ENCODE measurements at places on chromosomes 16 and 17. TPM values are rescaled to one million over a fixed set of nuclear protein-coding genes. Genes with fewer than 3 reads are reported as not detected.

Gene C16orf96
- total RNA-seq, result 0.83 TPM

Gene TNFRSF17
- not detected for total RNA-seq

Gene SLC6A2
- total RNA-seq, result not detected

Gene ARL16
- total RNA-seq, result 55.2 TPM

Gene ABCA8
- not detected for total RNA-seq

Gene MYH1
- total RNA-seq, result not detected

Gene ANKRD40CL
- total RNA-seq, result not detected

Gene VPS35L
- 57.1 TPM for total RNA-seq

Gene ATXN7L3
- 146 TPM for total RNA-seq

GRCh38 chr16:17657045-17657444, 186.3 kb upstream of the XYLT1 start:
- DNase-seq, result peak; percentile 22

GRCh38 chr17:50793007-50793406, 25.7 kb upstream of the ANKRD40CL start:
- no peak for DNase-seq

- no peak for DNase-seq
These were observed 112.0 kb upstream of the SMURF2 start for GRCh38 chr17:64773836-64774761.

DNA sequence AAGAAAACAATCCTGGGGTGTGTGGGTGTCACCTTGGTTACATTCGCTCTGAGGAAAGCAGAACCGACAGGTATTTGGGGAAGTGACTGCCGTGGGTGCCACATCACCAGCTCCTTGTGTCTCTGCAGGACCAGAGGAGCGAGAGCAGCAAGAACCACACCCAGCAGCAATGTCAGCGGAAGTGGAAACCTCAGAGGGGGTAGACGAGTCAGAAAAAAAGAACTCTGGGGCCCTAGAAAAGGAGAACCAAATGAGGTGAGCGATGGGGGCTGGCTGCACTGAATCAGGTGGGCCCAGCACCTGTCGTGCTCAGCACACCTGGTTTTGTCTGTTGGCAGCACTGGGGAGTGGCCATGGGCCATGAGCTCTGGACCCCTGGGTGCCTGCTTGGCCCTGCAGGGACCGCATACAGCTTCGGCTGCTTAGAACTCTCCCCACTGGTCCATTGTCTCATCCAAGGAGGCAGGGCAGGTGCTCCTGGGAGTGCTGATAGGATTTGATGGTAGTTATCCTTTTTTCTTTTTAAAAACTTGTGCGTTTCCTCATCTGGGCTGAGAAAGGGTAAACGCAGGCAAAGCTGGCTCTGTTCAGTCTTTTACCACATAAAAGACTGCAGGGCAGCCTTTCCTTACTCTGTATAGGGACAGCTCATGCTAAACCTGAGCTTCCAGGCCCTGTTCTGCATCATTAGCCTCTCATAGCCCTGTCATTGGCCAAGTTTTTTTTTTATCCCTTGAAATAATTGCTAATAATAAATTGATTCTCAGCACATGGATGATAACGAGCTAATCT, 29.4 kb downstream of the HMOX2 start:
- no peak for DNase-seq

- DNase-seq, result no peak
These were observed 583.4 kb upstream of the PSMD7 start for GRCh38 chr16:73713251-73713650.

GRCh38 chr16:68377221-68377620, 66.4 kb downstream of the PRMT7 start:
- DNase-seq, result no peak

DNA sequence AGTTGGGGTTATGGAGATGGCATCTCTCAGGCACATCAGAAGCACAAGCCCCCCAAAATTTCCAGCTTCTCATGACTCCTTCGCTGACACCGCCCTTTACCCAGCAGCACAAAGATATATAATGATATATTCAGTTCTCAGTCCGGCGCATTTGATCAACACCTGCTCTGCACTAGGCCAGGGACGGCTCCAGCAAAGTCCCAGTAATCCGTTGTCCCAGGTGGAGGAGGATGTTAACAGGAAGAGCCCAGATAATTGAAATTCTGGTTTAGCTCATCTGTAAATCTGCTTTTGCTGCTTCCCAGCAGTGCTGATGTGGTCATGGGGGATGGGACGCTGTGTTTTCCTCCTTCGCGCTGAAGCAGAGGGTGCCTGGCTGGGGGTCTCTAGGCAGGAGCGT, 131.5 kb downstream of the OR1D5 start:
- DNase-seq, result no peak

DNA sequence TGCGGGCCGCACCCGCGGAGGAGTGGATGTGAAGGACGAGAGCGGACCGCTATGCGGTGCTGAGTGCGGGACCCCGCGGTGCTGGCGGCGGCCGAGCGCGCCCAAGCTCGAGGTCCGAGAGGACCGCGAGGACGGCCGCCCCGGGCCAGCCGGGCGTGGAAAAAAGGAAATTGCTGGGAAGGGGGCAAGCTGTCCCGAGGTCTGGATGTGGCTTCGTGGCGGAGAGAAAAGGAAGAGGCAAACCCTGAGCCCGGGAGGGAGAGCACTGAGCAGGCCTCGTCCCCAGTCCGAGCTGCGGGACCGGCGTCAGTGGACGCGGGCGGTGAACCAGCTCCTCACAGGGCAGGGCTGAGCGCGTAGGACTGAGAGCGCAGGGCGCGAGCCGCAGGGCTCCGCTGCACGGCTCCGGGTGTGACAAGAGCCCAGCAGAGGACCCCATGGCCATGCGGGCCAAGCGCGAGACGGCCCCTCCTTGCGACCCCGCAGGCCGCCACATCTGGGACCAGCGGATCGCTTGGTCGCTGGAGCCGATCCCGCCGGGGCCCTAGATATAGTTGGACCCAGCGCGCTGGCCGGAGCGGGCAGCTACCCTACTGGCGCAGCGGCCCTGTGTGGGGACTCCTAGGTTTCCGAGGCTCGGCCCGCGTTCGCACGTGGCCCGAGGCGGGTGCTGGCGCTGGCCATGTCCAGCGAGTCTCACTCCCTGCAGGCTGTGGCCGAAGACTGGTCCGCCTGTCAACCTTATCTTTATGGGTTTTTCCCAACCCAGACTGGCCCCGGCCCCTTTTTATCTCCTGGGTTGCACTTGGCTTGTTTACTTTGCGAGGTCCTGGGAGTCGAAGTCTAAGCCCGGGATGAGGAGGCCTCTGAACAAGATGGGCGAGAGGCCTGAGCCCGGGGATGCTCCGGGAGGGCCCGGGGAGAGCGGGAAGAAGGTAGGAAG, 2.4 kb downstream of the TBX4 start:
- DNase-seq, result peak; percentile 68

- DNase-seq, result no peak
These were observed 24.0 kb upstream of the CDC42EP4 start for GRCh38 chr17:73335591-73336407.

GRCh38 chr16:10799736-10800135, 18.9 kb downstream of the TVP23A start:
- DNase-seq, result no peak

DNA sequence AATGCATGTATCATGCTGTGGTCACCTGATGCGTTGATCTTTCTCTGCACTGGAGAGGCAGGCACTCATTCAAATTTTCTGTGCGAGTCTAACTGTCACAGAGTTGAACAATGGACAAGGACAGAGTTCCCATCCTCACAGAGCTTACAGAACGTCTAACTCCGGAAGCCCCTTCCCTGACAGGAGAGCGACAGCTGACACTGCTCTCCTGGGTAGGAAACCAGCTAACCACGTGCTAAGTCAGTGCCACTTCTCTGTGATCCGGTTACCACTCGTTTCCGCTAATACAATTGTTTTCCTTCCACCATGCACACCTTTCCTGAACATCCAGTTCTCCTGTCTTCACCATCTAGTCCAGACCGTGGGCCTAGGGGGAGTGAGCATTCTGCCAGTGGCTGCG, 11.3 kb downstream of the KLHDC4 start:
- no peak for DNase-seq

GRCh38 chr16:20806168-20807050, at the start of the genes ERI2 and REXO5:
ERI2 (minus strand) TSS chr16:20806472; CDS start chr16:20806430, 42 bp downstream.
REXO5 (plus strand) TSS chr16:20806527; CDS start chr16:20806954, 427 bp downstream.
- peak; percentile 96 for DNase-seq

- no peak for DNase-seq
These were observed 3.3 kb downstream of the ERBB2 start for GRCh38 chr17:39702901-39703893.

DNA sequence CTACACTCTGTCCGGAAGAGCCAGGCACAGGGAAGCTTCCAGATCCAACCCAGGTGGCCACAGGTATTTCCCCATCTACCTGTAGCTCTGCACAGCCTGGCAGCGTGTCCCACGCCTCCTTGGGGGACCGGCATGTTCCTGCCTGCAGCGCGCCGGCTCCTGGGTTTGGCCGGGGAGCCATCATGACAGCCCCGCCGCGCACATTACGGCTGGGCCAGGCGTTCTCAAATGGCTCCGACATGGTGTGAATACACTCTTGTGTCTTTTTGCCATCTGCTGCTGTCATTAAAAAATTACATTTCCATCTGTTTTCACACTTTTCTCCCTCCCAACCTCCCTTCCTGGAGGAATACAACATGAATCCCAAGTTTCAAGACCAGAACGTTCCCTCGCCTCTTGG, 8.0 kb upstream of the GINS2 start:
- no peak for DNase-seq

- DNase-seq, result no peak
These were observed 543 bp downstream of the ARHGAP23 start for GRCh38 chr17:38428643-38429371.

GRCh38 chr17:17714261-17714866, 33.1 kb downstream of the RAI1 start:
- no peak for DNase-seq

DNA sequence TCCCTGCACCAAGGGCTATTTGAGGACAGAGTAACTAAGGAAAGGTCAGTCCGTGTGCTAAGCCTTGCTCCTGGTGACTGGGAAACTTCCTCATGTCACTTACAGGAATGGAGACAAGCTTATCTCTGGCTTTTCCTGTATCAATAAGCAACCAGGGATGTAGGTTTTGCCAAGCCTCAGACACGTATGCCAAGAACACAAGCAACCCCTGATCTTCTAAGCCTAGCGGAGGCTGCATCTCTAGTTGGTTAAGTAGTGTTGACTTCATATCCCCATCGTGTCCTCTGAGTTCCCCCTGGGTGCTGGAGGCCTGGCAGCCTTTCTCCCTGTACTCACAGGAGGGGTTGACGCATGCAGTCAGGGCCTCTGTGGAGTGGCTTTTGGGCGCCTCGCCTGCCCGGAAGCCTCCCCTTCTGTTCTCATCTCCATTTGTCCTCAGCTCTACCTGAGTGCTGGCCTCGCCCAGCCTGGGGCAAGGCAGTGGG, 1.4 kb upstream of the C1QTNF1 start:
- no peak for DNase-seq

Measured in glutamatergic neuron (in vitro differentiated cells).